Anterior cingulate cortex (tissue), 58 donors: ENCODE measurements at places on chromosomes 4 and X.

DNA sequence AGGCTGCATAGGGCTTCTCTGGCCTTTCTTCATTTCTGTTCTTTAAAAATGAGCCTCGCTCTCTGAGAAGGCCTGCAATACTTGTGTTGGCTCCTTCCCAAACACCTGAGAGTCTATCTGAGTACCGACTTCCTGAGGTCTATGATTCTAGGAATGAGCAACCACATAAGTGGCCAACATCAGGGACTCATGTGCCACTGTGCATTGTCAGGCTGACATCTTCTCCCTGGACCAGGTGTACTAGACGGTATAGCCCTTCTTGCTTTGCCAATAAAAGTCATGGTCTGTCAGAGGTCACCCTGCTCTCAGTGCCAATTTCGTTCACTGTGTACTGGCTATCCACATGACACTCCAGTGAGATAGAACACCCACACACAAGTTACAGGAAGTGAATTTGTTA lies 67.4 kb upstream of the EPHA5 start:
- no peak for DNase-seq

DNA sequence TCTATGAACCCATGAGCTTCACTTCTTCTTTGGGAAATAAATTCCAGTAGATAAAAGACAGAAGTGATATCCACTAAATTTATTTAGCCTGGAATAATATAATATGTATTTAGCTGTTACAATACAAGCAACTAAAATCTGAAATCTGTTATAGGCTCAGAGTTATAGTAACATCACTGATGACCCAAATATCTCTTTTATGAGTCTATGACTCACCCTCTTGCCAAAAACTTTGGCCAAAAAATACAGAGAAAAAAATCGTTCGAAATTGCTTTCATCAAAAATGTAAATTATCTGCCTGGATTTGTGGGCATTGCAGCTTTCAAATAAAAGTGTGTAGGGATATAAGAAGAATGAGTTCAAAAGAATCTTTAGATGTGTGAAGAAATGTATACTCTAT lies 89.4 kb upstream of the DKK2 start:
- no peak for DNase-seq

DNA sequence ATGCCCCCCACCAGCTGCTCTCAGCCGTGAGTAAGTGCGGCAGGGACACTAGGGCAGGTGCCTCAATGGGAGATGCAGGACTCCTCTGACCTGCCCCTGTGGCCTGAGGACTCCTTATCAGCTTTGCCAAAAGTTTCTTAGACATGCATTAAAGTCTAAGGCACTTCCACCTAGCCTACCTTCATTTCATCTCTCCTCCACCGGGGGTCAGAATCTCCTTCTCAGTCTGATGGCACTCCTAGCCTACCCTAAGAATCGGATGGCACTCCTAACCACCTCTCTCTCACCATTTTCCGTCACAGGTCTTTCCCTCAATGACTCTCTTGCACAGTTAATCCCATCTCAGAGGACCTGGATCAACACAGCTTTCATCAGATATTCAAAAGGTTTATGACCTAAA lies 85.9 kb downstream of the OTC start:
- no peak for DNase-seq

- DNase-seq = no peak
Observed at GRCh38 chr4:7411896-7412553, 22.7 kb downstream of the PSAPL1 start.

- peak; percentile 2 for DNase-seq
Observed at GRCh38 chrX:74925225-74926088, at the start of gene NEXMIF. Gene NEXMIF (minus strand): TSS chrX:74925452.

DNA sequence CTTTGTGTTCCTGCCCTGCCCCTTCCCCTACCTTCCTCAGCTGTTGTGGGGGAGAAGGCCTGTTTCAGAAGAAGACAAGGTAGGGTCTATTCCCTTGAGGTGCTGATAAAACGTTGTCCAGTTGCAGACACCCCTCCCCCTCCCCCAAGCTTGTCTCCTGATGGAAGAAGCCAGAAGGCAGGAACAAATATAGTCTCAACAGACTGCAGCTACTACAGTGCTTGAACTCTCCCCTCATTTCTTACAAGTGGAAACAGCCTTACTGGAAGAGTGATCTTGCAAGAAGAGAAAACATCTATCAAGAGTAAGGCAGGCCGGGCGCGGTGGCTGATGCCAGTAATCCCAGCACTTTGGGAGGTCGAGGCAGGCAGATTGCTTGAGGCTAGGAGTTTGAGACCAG lies 11.0 kb upstream of the MAP7D3 start:
- no peak for DNase-seq

GRCh38 chr4:80335554-80336358 lies at the start of gene CFAP299:
Gene CFAP299 (plus strand): TSS chr4:80335730.
- DNase-seq = peak; percentile 59

- no peak for DNase-seq
Observed at GRCh38 chrX:75303795-75304194, 29.9 kb downstream of the UPRT start.

DNA sequence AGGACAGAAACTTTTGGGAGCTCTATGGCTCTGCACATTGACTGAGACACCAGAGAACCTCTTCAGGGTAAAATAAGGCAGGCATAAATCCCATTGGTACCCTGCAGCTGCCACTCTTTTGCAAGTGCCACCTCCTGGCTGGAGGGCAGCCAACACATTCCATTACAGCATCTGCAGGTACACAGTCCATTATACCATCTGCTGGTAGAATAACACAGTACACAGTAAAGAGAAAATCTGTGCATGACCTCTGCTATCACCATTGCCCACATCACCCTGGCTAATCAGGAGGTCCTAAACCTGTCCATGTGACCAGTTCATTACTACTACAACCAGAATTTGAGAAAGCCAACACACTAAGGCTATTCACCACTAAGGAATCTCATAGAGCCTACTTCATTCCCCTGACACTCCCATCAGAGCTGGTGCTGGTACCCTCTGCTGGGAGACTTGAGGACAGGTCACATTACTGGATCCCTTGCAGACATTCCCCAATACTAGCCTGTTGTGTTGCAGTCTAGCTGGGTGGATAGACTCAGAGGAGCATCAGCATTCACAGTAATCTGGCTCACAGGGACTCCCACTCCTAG lies 176.2 kb upstream of the TACR3 start:
- DNase-seq = no peak

GRCh38 chrX:16063921-16064320 lies 59.4 kb upstream of the GRPR start:
- no peak for DNase-seq

GRCh38 chr4:179352221-179352620 lies 1910.0 kb upstream of the AGA start:
- DNase-seq = no peak

GRCh38 chr4:48589098-48589445 lies 99.0 kb downstream of the ZAR1 start:
- no peak for DNase-seq

DNA sequence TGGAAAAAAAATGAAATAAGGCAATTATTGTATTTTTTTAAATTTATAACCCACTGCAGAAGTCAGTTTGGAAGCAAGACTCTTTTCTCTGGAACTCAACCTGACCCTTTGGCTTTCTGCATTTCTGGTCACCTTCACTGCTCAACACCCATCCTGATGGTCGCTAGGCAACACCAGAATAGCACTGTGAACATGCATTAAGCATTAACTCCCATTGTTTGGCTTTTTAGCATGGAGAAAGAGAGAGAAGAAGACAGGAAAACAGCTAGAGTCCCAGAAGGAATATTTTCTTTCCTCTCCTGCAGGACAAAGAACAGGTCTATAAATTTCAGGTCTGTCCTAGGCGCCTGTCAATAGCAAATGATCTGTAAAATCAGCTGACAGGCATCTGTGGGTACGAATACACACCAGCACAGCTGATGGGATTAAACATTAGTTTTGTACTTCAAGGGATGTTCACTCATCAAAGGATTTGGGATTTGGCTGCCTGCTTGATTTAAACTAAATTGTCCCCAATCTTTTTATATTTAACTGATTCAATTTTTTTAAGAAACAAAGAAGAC lies 137.2 kb upstream of the ETNPPL start:
- no peak for DNase-seq

- no peak for DNase-seq
Observed at GRCh38 chr4:99847362-99847976, 30.8 kb downstream of the DAPP1 start.

GRCh38 chr4:153728660-153729059 lies 31.2 kb downstream of the RNF175 start:
- DNase-seq = no peak

- no peak for DNase-seq
Observed at GRCh38 chr4:182105416-182105815, 137.8 kb upstream of the TENM3 start.
